ENCODE measurements at places on chromosomes 11 and 22. TPM values are rescaled to one million over a fixed set of nuclear protein-coding genes. Genes with fewer than 3 reads are reported as not detected.

C22orf42 gene
- not detected for total RNA-seq

DNA sequence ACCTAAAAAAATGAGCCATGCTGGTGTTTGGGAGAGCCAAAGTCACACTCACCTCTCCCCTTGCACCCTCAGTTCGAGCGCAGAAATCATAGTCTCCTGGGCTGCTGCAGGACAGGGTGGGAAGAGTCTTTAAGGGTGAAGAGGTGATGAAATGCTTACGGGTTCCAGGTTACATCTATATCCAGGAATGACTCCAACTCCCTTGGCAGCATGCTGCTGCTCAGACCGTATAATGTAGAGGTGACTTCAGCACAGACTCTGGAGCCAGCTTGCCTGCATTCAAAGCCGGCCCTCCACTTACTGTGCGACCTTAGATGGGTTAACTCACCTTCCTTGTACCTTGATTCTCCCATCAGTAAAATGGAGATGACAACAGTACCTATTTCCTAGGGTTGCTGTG, 17.3 kb upstream of the PKNOX2 start:
- no peak for DNase-seq
- H3K4me1 ChIP-seq, result no peaks in the 10 kb centered on the region
- H3K27me3 ChIP-seq, result no peaks in the 10 kb centered on the region

GRCh38 chr11:44674809-44675208, 52.0 kb upstream of the TSPAN18 start:
- no peak overlapping the region for H3K4me3 ChIP-seq
- no peak for DNase-seq
- H3K36me3 ChIP-seq, result no peaks in the 10 kb centered on the region
- H3K27me3 ChIP-seq, result no peaks in the 10 kb centered on the region
- H3K4me1 ChIP-seq, result no peaks in the 10 kb centered on the region

NTM gene
- not detected for total RNA-seq

DNA sequence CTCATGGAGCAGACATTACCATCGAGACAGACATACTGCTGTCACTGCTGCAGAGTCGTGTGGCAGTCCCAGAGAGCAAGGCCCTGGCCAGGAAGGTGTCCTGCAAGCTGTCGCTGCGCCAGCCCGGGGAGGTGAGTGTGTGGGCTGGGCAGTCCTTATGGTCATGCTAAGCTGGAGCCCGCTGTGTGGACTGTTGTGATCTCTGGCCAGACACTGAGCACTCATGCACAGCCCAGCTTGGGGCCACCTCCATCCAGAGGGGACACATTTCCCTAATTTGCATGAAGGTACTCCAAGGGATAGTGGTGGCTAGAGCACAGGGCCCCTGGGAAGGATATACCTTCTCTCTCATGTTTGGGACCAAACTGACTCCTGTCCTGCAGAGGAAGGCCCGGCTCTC, 9.6 kb downstream of the ANKK1 start:
- no peaks in the 10 kb centered on the region for H3K27me3 ChIP-seq
- DNase-seq, result no peak
- H3K4me1 ChIP-seq, result no peaks in the 10 kb centered on the region
- H3K27ac ChIP-seq, result no peak overlapping the region
- H3K36me3 ChIP-seq, result no peaks in the 10 kb centered on the region

DNA sequence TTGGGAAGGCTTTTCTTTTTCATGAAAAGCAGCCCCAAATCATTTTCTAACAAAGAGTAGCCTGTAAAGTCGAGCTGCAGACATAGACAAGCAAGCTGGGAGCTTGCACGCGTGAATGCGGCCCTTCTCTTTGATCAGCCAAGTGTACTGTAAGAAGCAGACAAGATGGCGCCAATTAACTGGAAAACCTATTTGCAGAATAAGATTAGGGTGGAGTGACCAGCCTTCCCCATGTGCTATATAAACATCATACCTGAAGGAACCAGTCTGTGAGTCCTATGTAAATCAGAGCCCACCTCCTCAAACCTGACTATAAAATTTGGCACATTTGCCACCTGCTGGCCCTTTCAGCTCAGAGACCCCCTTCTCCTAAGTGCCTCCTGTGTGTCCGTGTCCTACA, 982.7 kb downstream of the OPCML start:
- no peaks in the 10 kb centered on the region for H3K27me3 ChIP-seq
- H3K4me3 ChIP-seq, result no peak overlapping the region
- H3K4me1 ChIP-seq, result no peaks in the 10 kb centered on the region
- no peaks in the 10 kb centered on the region for H3K36me3 ChIP-seq
- no peak for DNase-seq

PNPLA5 gene
- not detected for total RNA-seq

DNA sequence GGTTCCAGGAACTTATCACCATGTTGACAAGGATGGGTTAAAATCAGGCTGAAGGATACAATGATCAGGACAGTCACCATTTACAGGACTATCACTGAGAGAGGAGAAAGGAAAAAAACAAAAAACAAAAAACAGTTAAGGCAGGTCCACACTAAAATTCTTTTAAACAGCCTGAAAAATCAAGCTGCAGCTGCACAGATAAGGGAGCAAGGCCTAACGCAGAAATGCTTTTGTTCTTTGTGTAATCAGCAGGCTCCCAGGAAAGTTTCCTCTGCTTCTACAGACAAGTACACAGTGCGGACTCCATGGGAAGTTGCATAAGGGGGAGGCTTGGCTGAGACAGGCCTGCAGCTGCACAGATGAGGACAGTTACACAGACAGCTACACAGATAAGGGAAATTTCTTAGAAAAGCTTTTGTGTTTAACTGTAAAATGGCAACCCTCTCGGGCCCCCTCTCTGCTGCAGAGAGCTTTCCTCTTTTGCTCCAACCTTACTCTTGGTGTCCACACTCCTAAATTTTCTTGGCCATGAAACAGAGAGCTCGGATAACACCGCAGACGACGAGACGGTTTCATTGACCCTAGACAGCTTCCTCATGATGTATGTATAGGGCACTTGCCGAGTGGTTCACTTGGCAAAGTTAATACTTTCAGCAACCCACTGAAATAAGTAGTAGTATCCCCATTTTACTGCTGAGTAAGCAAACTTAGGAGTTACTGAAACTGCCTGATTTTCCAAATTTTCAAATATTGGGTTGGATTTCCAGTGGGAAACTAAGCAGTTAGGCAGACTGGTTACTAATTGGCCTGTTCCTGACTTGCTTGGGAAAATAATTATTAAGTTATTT, 45.5 kb downstream of the PIWIL3 start:
- no peak overlapping the region for H3K27ac ChIP-seq
- no peak for DNase-seq
- no peaks in the 10 kb centered on the region for H3K4me1 ChIP-seq
- no peaks in the 10 kb centered on the region for H3K27me3 ChIP-seq
- H3K4me3 ChIP-seq, result no peak overlapping the region
- H3K36me3 ChIP-seq, result no peaks in the 10 kb centered on the region

OTOG gene
- total RNA-seq, result not detected

GRCh38 chr11:18706330-18707243, 8.0 kb downstream of the TMEM86A start:
- H3K27ac ChIP-seq, result peak overlapping the region; percentile 79
- H3K4me3 ChIP-seq, result peak overlapping the region; percentile 70
- no peak for DNase-seq
- H3K4me1 ChIP-seq, result no peaks in the 10 kb centered on the region
- H3K36me3 ChIP-seq, result peaks cover 3% of the 10 kb centered on the region

PTS gene
- total RNA-seq, result 13.5 TPM

- H3K27ac ChIP-seq, result no peak overlapping the region
- no peaks in the 10 kb centered on the region for H3K36me3 ChIP-seq
- no peak for DNase-seq
- no peak overlapping the region for H3K4me3 ChIP-seq
- H3K27me3 ChIP-seq, result no peaks in the 10 kb centered on the region
Measured at GRCh38 chr11:135037828-135038227, 625.8 kb upstream of the B3GAT1 start.

GLYATL1 gene
- 8.6 TPM for total RNA-seq

DNA sequence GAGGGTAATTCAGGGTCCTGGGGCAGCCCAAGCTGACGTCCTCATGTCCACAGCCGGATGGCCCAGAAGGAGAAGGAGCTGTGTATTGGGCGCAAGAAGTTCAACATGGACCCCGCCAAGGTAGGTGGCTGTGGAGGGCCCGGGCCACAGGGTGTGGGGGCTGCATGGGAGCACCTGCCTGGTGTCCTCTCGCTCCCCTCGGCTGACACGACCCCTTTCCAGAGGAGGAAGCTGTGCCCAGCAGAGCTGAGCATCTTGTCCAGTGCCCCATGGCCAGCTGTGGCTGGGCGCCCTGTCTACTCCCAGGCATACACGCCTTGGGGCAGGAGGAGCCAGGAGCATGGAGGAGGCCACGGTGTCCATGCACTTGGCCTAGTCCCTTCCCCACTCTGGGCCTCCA, 13.6 kb downstream of the CYTH4 start:
- DNase-seq, result no peak
- no peaks in the 10 kb centered on the region for H3K4me1 ChIP-seq
- no peaks in the 10 kb centered on the region for H3K27me3 ChIP-seq

- H3K4me3 ChIP-seq, result no peak overlapping the region
- no peaks in the 10 kb centered on the region for H3K4me1 ChIP-seq
- H3K36me3 ChIP-seq, result no peaks in the 10 kb centered on the region
- DNase-seq, result no peak
- no peaks in the 10 kb centered on the region for H3K27me3 ChIP-seq
Measured at GRCh38 chr11:115222218-115222862, 281.9 kb downstream of the CADM1 start.

OR5P2 gene
- total RNA-seq, result not detected

GRCh38 chr11:8714622-8715225, 32.1 kb downstream of the RPL27A start:
- no peaks in the 10 kb centered on the region for H3K27me3 ChIP-seq
- no peak for DNase-seq
- H3K27ac ChIP-seq, result peak overlapping the region; percentile 91
- H3K4me1 ChIP-seq, result peaks cover 17% of the 10 kb centered on the region
- H3K4me3 ChIP-seq, result no peak overlapping the region
- H3K36me3 ChIP-seq, result peaks cover 11% of the 10 kb centered on the region

- peaks cover 5% of the 10 kb centered on the region for H3K4me1 ChIP-seq
- H3K27ac ChIP-seq, result no peak overlapping the region
- H3K4me3 ChIP-seq, result no peak overlapping the region
- H3K27me3 ChIP-seq, result no peaks in the 10 kb centered on the region
- peaks cover 67% of the 10 kb centered on the region for H3K36me3 ChIP-seq
- DNase-seq, result no peak
Measured at GRCh38 chr22:29346659-29347058, 31.2 kb upstream of the RASL10A start.

DNA sequence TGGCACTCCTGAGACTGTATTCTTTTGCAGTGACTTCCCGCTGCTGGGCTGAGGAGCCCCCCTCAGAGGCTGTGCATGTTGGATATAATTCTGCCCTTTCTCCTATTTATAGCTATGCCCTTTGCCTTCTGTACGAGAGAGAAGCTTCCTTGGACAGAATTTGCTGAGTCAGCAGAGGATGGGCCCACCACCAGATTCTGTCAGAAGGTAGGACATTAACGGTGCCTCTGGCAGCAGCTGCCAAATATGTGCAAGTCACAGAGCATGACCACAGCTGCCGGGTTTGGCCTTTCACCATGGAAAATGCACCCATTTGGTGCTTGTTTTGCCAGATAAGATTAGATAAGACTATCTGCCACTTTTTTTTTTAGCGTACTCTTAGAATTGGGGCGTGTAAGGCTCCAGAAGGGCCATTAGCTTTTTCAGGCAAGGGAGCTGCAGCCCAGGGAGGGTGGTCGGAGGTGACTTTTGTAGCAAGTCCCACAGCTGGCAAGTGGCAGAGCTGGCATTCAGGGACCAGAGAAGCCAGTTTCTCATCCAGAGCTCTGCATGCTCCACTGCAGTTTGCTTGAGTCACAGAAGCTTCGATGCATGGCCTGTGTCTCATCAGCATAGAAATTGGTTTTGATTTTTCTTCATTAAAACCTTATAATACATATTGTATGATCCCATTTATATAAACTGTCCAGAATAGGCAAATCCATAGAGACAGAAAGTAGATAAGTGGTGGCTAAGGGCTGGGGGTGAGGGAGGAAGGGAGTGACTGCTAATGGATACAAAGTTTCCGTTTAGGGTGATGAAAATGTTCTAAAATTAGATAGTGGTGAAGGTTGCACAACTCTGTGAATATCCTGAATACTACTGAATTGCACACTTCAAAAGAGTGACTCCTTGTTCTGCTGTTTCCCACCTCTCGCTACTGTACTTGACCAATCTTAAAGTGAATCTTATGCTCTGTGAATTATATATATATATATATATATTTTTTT, 15.8 kb downstream of the UPB1 start:
- peaks cover 8% of the 10 kb centered on the region for H3K4me1 ChIP-seq
- DNase-seq, result no peak
- H3K27ac ChIP-seq, result peak overlapping the region; percentile 26
- H3K4me3 ChIP-seq, result no peak overlapping the region
- H3K36me3 ChIP-seq, result no peaks in the 10 kb centered on the region

DNA sequence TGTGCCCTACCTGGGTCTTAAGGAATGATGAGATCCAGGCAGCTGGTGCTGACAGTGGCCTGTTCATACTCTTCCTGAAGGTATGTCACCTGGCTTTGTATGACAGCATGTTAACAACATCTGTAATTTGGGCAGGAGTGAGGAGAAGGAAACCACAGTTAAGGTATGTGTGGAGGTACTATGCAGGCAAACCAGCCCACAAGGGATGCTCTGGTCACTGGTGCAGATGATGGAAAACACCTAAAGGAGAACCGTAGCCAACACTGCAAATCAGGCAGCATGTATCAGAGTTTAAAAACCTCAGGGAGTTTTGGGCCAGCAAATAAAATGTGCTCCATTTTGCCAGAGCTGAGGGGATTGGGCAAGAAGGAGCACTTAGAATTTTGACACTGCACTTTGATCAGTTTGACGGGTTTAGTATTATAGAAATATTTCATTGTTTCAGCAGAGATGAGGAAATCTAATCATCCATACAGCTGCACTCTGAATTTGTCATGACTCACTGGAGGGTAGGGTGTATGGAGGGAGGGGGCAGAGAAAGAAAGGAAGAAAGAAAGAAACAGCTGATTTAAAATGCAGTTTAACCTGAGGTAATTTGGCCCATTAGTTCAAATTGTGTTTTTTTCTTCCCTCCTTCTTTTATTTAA, 260.9 kb downstream of the KIRREL3 start:
- H3K4me1 ChIP-seq, result no peaks in the 10 kb centered on the region
- H3K27me3 ChIP-seq, result no peaks in the 10 kb centered on the region
- no peak overlapping the region for H3K4me3 ChIP-seq
- no peaks in the 10 kb centered on the region for H3K36me3 ChIP-seq
- DNase-seq, result no peak

ALDH3B1 gene
- 42.8 TPM for total RNA-seq

- peaks cover 7% of the 10 kb centered on the region for H3K36me3 ChIP-seq
- no peak overlapping the region for H3K27ac ChIP-seq
- no peak overlapping the region for H3K4me3 ChIP-seq
- H3K27me3 ChIP-seq, result no peaks in the 10 kb centered on the region
- no peak for DNase-seq
Measured at GRCh38 chr22:29256606-29257325, 11.0 kb downstream of the RHBDD3 start.

Data from ascending aorta (tissue), 2 donors.